RWPE2 (cell line): ENCODE measurements at places on chromosomes 7 and 10.

GRCh38 chr7:157429001-157429679, 92.3 kb downstream of the DNAJB6 start:
- H3K4me3 ChIP-seq = no peak overlapping the region
- no peak overlapping the region for H3K27ac ChIP-seq
- DNase-seq = peak; percentile 29
- H3K4me1 ChIP-seq = no peaks in the 10 kb centered on the region
- no peaks in the 10 kb centered on the region for H3K27me3 ChIP-seq
- no peaks in the 10 kb centered on the region for H3K36me3 ChIP-seq

- H3K4me3 ChIP-seq = peak overlapping the region; percentile 2
- H3K27ac ChIP-seq = peak overlapping the region; percentile 83
- H3K4me1 ChIP-seq = peaks cover 39% of the 10 kb centered on the region
Measured at GRCh38 chr10:103241262-103242011, 4.2 kb upstream of the RPEL1 start.

DNA sequence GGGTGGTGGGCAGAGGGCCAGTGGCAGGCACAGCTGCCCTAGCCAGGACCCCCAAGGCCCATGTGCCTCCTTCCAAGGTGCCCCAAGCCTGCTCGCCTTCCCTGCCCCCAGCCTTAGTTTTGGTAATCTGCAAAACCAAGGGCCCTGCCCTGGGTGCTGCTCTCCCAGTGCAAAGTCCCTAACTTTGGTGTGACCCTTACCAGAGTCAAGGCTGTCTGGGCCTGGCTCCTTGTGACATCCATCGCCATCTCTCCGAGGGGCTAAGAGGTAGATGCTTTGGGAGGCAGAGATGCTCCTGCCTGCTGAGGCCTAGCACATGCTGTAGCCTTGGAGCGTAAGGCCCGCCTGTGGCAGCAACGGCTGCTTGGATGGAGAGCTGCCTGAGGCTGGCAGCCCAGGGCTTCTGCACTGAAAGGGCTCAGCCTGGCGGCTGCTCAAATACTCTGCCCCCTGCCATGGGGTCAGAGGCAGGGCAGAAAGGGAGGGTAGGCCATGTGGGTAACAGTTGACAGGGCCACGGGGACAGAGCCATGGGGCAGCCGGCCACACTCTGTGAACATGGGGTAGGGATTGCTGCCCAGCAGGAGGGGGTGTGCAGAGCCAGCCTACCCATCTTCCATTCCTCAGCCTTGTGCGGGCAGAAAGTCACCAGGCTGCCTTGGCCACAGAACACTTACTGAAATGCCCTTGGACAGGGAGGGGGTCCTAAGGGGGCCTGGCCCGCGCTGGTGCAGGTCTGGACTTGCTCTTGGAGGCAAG, 17.9 kb upstream of the MYL7 start:
- H3K4me3 ChIP-seq = no peak overlapping the region
- DNase-seq = no peak
- no peaks in the 10 kb centered on the region for H3K36me3 ChIP-seq
- no peaks in the 10 kb centered on the region for H3K27me3 ChIP-seq
- H3K4me1 ChIP-seq = peaks cover 2% of the 10 kb centered on the region

DNA sequence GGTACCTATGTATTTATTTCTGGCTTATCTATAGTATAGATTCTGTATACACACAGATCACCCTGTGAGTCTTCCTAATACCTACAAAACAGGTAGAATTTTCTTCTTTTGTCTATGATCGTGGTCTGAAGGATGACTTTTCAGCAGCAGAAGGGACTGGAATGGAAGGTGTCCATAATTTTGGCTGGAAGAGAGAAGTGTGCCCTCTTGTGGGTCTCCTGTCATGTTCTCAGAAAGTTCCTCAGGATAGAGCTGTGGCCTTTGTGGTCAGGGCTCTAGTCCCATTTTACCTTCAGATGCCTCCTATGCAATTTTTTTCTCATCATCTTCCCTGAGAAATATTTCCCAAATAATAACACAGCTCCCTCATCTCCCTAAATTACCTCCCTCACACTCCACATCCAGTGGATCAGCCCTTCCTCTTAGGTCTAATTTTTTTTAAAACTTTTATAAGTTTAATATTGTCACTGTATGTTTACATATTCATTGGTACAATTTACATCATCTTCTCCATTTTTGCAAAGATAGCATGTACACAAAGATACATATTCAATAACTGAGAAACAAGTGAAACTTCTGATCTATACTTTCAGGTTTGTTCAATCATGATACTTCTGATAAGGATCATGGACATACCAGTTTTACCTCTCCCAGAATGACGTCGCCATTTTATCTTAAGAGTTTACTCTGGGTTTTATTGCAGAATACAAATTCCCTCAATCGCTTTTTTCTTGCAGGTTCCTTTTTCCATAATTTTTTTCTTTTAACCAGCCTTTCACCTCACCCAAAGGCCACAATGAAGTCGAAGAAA, 112.7 kb downstream of the REEP3 start:
- no peaks in the 10 kb centered on the region for H3K36me3 ChIP-seq
- no peak overlapping the region for H3K27ac ChIP-seq
- no peak for DNase-seq
- no peaks in the 10 kb centered on the region for H3K27me3 ChIP-seq
- peaks cover 14% of the 10 kb centered on the region for H3K4me1 ChIP-seq

DNA sequence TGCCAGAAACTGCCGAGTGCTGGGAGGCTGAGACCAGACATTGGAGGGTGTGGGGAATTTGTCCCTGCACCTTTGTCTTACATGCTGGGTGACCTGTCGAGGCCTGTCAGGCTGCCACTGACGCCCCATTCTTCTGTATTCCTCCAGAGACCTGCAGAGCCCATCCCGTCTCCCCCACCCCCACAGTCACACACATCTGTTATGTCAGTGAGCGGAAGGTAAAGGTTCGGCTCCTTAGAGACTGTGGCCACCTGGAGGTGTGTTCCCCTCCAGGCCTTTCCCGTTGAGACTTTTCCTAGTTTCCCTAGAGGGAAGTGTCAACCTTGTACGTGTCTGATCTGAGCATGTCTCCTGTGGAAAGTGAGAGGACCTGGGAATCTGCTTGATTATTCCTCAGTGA, 84.5 kb downstream of the ATXN7L1 start:
- H3K27ac ChIP-seq = peak overlapping the region; percentile 47
- no peaks in the 10 kb centered on the region for H3K36me3 ChIP-seq
- no peak overlapping the region for H3K4me3 ChIP-seq
- H3K27me3 ChIP-seq = no peaks in the 10 kb centered on the region
- H3K4me1 ChIP-seq = peaks cover 49% of the 10 kb centered on the region

GRCh38 chr10:96643920-96644319, 57.1 kb upstream of the TM9SF3 start:
- no peak overlapping the region for H3K4me3 ChIP-seq
- DNase-seq = no peak
- no peaks in the 10 kb centered on the region for H3K36me3 ChIP-seq
- H3K27ac ChIP-seq = no peak overlapping the region

- no peak overlapping the region for H3K4me3 ChIP-seq
- DNase-seq = no peak
- no peak overlapping the region for H3K27ac ChIP-seq
- no peaks in the 10 kb centered on the region for H3K27me3 ChIP-seq
- H3K4me1 ChIP-seq = no peaks in the 10 kb centered on the region
Measured at GRCh38 chr7:156943091-156944041, 6.1 kb upstream of the NOM1 start.

DNA sequence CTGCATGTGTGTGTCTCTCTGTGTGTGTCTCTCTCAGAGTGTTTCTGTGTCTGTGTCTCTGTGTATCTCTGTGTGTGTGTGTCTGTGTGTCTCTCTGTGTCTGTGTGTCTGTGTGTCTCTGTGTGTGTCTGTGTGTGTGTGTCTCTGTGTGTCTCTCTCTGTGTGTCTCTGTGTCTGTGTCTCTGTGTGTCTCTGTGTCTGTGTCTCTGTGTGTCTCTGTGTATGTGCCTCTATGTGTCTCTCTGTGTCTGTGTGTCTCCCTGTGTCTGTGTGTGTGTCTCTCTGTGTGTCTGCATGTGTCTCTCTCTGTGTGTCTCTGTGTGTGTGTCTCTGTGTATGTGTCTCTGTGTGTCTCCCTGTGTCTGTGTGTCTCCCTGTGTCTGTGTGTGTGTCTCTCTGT, 44.8 kb upstream of the C10orf71 start:
- H3K27ac ChIP-seq = no peak overlapping the region
- no peaks in the 10 kb centered on the region for H3K36me3 ChIP-seq
- no peak for DNase-seq
- H3K4me1 ChIP-seq = no peaks in the 10 kb centered on the region
- H3K4me3 ChIP-seq = no peak overlapping the region

DNA sequence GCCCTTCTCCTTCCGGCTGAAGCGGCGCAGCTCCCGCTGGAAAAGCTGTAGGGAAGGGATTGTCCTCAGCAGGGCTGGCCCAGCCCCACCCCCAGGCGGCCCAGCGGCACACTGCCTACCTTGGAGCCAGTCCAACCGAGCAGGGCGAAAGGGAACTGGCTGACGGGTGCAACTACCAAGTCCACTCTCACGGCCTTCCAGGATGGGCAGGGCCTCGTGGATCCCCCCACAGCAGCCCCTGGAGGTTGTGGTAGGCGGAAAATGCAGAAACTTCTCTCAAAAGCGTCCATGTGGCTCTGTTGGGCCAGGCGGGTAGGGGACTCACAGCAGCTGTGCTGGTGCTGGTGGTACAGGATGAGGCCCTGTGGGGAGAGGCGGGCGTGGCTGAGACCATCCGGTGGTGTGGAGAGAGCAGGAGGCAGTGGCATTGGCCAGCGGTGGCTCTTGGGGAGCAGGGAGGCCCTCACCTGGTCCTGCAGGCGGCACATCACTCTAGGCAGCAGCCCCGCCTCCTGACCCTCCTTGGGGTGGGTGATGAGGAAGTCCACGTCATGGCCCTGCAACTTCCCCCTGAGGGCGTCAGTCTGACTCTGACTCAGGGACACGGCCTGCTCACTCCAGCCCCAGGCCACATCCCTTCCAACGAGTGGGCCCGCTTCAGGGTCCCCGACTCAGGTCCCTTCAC, 8.4 kb upstream of the PGAM2 start:
- peak overlapping the region; percentile 97 for H3K27ac ChIP-seq
- H3K4me1 ChIP-seq = peaks cover 34% of the 10 kb centered on the region
- H3K4me3 ChIP-seq = peak overlapping the region; percentile 23

- no peak overlapping the region for H3K27ac ChIP-seq
- peaks cover 6% of the 10 kb centered on the region for H3K27me3 ChIP-seq
- no peak overlapping the region for H3K4me3 ChIP-seq
Measured at GRCh38 chr7:95999481-95999880, 227.1 kb downstream of the DYNC1I1 start.

DNA sequence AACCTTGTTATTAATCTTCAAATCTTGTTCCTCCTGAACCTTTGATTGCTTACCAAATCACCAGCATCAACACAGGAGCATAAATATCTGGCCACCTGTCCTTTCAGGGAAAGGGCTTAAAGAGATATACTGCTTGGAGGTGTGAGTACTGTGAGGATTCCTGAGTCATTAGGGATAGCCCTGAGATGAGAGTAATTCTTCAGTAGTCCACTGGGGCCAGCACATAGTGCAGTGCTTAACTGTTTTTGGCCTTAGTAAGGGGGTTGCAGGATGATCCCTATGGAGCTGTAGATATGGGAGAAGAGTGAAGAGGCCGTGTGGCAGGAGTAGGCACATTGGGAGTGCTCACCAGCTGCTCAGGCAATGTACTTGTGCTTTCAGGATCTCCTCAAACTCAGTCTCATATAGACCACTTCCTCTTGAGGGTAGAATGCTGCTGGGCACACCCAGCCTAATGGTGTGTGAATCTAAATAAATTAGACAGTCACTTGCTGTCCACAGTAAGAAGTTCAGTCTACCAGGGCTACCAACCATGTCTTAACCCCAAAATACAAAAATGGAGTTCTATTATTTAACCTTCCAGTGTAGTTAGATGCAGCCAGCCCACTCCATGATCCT, 26.5 kb upstream of the GPR141 start:
- H3K27me3 ChIP-seq = no peaks in the 10 kb centered on the region
- peaks cover 4% of the 10 kb centered on the region for H3K4me1 ChIP-seq
- no peak for DNase-seq
- no peaks in the 10 kb centered on the region for H3K36me3 ChIP-seq
- H3K27ac ChIP-seq = no peak overlapping the region

DNA sequence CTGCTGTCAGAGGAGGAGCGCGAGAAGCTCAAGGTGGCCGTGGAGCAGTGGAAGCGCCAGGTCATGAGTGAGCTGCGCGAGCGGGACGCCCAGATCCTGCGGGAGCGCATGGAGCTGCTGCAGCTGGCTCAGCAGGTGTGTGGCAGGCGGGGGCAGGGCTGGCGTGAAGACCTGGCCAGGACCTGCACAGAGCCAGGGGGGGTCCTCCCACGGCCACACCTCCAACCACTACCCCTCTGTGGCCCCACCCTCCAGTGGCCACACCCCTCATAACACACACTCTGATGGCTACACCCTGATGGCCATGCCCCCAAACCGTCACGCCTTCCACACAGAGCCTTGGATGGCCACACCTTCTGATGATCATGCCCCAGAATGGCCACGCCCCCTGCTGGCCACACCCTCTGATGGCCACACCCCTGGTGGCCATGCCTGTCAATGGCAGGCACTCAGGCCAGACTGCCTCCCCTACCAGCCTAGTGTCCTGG, 23.4 kb upstream of the DPYSL4 start:
- no peaks in the 10 kb centered on the region for H3K36me3 ChIP-seq
- DNase-seq = no peak
- no peak overlapping the region for H3K27ac ChIP-seq
- no peaks in the 10 kb centered on the region for H3K4me1 ChIP-seq
- H3K27me3 ChIP-seq = no peaks in the 10 kb centered on the region
- no peak overlapping the region for H3K4me3 ChIP-seq

GRCh38 chr7:44284216-44284615, 41.2 kb downstream of the CAMK2B start:
- no peak overlapping the region for H3K27ac ChIP-seq
- H3K27me3 ChIP-seq = no peaks in the 10 kb centered on the region
- H3K36me3 ChIP-seq = no peaks in the 10 kb centered on the region

- H3K4me3 ChIP-seq = no peak overlapping the region
- H3K27me3 ChIP-seq = no peaks in the 10 kb centered on the region
- no peak for DNase-seq
- H3K27ac ChIP-seq = no peak overlapping the region
- no peaks in the 10 kb centered on the region for H3K4me1 ChIP-seq
Measured at GRCh38 chr7:55387062-55387965, 22.2 kb downstream of the LANCL2 start.

- H3K36me3 ChIP-seq = peaks cover 85% of the 10 kb centered on the region
- H3K27ac ChIP-seq = no peak overlapping the region
- H3K4me1 ChIP-seq = no peaks in the 10 kb centered on the region
- H3K4me3 ChIP-seq = no peak overlapping the region
- H3K27me3 ChIP-seq = no peaks in the 10 kb centered on the region
- no peak for DNase-seq
Measured at GRCh38 chr7:55206235-55207029, 158.7 kb upstream of the LANCL2 start.

- H3K27me3 ChIP-seq = no peaks in the 10 kb centered on the region
- H3K4me1 ChIP-seq = peaks cover 23% of the 10 kb centered on the region
- no peak for DNase-seq
- peak overlapping the region; percentile 51 for H3K27ac ChIP-seq
- peaks cover 43% of the 10 kb centered on the region for H3K36me3 ChIP-seq
Measured at GRCh38 chr10:5461914-5462840, 37.2 kb downstream of the CALML5 start.
